ENCODE measurements at places on chromosomes 1 and 21.

- DNase-seq, result no peak
Observed at GRCh38 chr1:19529664-19530063, 44.3 kb upstream of the CAPZB start.

DNA sequence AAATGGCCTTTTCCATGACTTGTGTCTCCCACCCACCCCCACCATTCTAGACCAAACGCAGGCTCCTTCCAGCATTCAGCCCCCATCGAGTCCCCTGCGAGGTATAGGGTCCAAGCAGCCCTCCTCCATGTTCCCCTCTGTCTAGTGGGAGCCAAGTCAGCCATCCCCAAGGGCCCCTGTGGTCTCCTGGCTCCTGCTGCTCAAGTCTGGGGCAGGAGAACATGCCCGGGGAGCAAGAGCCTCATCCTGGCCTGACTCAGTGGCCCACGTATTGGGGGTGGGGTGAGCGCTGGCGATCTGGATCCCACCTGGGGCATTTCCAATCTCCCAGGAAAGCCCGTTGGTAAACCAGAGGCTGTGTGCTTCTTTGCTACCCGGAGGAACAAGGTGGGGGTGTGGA lies 4.1 kb upstream of the PRDM16 start:
- no peak for DNase-seq

GRCh38 chr1:29284961-29285560 lies 48.7 kb downstream of the PTPRU start:
- no peak for DNase-seq

GRCh38 chr1:236568285-236568894 lies 35.9 kb downstream of the HEATR1 start:
- DNase-seq, result no peak

DNA sequence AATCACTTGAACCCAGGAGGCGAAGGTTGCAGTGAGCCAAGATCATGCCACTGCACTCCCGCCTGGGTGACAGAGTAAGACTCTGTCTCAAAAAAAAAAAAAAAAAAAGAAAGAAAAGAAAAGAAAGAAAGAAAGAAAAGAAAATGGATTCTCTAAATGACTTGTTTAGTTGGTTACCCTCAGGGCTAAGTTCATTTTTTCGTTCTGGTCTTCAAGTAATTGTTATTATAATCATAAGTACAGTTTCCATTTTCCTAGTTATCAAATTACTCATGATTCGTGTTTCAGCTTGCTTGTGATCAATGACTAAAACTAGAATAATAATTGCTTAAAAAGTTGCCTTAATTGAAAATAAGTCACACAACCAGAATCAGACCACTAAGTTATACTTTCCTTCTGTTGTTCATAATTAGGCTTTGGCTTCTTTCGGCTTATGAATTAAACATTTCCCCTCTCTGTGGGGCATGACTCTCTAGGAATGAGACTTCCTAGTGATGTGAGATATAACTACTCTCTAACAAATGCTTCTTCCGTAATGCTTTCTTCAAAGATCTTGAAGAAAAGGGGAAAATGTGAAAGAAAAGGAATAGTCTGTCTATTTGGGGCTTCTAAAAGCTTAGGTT lies 9.6 kb upstream of the RLF start:
- DNase-seq, result no peak

- no peak for DNase-seq
Observed at GRCh38 chr1:160449494-160449893, 49.1 kb downstream of the VANGL2 start.

DNA sequence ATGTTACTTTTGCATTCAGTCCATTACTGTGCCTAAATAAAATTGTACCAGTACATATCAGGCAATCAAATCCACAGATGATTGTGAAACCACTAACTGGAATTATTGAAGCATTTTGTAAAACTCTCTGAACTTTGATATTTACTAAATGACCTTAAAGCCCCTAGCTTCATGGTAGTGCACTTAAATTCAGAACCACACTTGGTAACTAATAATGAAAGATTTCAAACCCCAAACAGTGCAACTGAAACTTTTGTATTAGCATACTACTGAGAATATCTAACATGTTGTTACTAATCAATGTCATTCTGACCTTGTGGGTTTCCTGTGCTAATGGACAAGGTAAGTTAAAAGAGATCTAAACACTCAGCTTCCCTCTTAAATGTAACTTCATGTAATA lies at the start of gene CFHR3:
CFHR3 (plus strand) TSS at position 238 of the 400 bp plus-strand sequence; CDS start at position 285, 47 bp downstream.
- no peak for DNase-seq

DNA sequence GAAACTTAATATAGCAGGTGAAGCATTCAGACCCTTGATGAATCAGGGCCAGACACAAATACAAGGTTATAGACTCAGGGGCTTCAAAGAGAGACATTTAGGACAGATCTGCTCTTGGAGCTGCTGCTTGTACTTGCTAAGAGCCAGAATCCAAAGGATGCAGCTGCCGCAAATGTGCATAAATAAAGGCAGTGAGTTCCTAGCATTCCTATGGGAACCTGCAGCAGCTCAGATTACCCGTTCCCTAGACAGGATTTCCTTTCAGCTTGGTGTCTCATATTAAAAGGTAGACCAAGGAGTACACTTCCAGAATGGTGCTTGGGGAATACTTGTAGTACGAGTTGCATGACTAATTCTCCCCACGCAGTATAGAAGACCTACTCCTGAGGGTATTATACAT lies 9.7 kb upstream of the LRRC53 start:
- DNase-seq, result no peak

- DNase-seq, result no peak
Observed at GRCh38 chr1:86149591-86149990, 7.0 kb downstream of the COL24A1 start.

DNA sequence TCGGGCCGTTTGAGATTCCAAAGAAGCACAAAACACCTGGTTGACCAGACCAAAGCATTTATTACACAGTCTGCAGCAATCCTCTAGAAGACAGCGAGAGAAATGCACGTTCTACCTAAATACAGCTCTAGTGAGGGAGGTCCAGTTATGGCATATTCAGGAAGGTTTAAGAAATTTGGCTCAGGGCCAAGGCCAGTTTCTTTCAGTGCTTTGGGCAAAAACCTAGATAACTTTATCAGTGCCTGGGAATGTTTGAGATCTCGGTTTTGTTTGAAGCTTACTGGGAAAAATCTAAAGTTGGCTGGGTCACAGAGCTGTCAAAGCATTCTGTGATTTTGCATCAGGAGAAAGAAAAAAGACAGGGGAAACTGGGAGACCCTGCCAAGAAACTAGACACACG lies 514.0 kb upstream of the TMPRSS15 start:
- DNase-seq, result no peak

- DNase-seq, result no peak
Observed at GRCh38 chr1:44032170-44032790, 1.0 kb upstream of the SLC6A9 start.

- no peak for DNase-seq
Observed at GRCh38 chr21:41433566-41433965, 7.5 kb downstream of the MX1 start.

DNA sequence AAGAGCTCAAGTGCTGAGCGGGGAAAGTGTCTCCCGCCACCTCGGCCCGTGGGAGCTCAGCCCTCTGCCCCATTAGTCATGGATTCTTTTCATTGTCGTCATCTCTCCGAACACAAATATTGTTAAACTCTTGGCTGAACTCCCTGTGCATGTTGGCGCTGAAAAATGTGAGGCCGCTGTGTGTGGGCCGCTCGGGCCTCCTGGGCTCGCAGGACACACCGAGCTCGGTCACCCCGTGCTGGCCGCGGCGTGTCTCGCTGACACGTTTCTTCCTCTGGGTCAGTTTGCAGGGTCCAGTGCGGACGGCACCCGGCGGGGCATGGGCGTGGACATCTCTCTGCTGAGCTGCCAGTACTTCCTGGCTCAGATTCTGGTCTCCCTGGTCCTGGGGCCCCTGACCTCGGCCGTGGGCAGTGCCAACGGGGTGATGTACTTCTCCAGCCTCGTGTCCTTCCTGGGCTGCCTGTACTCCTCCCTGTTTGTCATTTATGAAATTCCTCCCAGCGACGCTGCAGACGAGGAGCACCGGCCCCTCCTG lies 25.6 kb downstream of the SLC45A1 start:
- no peak for DNase-seq

- DNase-seq, result no peak
Observed at GRCh38 chr21:36584980-36585940, 105.3 kb upstream of the CLDN14 start.

DNA sequence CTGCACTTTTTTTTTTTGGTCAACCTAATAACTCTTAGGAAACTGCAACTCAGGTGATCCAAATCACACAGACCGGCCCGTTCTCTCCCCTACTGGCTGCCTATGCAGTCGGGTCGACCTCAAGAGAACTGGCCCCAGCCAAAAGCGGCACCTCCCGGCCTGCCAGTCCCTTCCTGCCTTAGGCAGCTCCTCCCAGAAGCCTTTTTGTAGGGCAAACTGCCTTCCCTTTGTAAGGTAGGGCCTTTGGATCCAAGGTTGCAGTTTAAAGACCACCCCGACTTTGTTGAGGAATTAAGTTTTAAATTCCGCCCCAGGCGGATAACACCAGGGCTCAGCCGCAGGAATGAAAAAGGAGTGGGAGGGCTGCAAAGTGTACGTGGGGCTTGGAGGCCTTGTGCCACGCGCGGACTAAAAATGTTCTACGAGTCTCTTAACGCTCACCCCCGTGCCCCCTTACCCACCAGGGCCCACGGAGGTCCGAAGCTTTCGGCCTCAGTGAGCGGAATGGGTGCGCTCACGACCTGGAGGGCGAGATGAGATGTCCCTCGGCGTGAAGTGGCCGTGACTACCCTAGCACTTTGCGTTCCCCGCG lies 642 bp upstream of the ST3GAL3 start:
- peak; percentile 9 for DNase-seq

DNA sequence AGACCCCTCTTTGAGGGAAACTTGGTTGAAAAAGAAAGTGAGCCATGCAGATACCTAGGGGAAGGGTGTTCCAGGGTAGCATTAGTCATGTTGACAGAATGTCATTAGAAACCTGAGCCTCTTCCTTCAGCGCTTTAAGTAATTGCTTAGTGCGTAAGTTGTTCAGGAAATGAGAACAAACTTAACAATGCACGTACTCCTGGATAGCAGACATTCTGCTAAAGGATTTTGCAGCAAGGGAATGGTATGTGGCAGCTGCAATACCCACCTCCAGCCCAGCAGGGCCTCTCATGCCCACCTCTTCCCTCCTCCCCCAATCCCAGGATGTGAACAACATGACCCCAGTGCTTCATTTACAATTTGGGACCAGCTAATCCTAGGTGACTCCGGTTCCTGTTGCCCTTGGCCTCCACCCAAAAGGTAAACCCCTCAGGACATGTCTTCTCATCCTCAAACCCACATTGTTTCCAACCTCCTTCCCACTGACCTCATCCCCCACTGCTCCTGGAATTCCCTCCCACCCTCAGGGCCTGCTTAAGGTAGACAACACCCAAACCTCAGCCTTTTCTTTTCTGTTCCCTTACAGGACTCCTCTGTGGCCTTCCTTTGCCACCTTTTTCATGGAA lies 98.0 kb upstream of the BCAR3 start:
- DNase-seq, result no peak

DNA sequence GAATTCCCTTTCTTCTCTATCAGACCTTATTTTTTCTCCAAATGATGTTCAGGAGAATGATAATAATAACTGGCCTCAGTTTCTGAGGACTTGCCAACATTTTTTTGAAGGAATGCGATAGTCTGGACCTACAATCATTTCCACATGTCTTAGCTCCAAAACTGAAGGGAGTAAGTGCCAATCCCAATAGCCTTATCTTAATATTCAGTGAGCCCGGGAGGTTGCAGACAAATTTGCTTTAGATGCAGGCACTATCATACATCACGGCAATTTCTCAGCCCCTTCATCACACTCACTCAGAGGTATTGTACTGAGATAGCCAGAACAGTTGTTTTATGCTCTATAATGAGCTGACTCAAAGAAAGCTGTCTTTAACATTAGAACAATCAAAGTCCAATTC lies 796.9 kb downstream of the ADGRL2 start:
- no peak for DNase-seq

- DNase-seq, result no peak
Observed at GRCh38 chr1:47951026-47951425, 46.2 kb downstream of the TRABD2B start.

DNA sequence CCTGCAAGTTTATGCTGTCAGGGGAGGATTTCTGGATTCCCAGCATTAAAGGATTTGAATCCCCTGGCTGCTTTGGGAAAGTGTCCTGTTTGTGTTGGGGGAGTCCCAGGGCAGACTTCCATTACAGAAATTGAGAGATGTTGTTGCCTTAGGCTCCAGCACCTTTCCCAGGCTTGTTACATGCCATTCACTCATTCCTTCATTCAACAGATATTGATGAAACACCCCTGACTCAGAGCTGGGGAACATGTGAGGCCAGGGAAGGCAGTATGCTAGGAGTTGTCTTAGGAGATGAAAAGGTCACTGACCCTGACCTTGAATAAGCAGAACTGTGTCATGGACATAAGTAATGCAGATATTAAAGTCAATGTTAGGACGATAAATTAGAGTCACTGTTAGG lies 161.7 kb downstream of the NTMT2 start:
- no peak for DNase-seq

GRCh38 chr1:217919683-217920388 lies 288.7 kb downstream of the SPATA17 start:
- no peak for DNase-seq

GRCh38 chr1:118269598-118269997 lies 84.6 kb upstream of the SPAG17 start:
- DNase-seq, result no peak

DNA sequence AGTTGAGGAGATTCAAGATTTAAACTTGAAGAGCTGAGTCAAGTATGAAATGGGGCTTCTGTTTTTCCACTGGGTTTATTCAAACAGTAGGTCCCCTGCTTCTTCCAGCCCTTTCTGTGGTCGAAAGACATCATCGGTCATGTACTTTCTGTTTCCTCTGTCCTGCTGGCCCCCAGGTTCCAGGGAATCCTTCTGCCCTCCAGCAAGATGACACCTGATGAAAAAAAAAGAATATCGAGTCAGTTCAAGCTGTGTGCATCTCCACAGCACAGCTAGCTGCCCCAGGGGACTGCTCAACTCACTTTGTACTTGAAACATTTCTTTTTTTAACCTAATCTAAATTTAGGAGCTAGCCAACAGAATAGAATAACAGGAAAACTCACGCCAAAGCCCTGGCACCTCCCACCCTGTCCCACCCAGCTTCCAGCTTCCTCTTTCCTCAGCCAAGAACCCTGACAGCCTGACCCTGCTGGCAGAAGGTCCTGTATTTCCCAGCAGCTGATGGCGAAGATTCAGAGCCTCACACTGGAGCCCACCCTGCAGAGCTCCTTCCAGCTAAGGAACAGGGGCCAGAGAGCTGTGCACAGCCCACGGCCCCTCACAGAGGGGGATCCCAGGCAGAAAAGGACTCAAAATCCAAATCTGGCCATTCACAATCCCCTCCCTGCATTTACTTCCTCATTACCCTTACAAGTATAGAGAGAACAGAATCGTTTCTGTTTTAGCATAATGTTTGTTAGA lies 176.5 kb downstream of the PSMG1 start:
- peak; percentile 71 for DNase-seq

- peak; percentile 64 for DNase-seq
Observed at GRCh38 chr1:42736152-42736551, 3.9 kb downstream of the CLDN19 start.

- no peak for DNase-seq
Observed at GRCh38 chr1:24136956-24137539, 5.9 kb downstream of the IL22RA1 start.

Measured in suppressor macrophage (primary cell).